RPMI8226 (cell line): ENCODE measurements at places on chromosomes 12 and 14.

DNA sequence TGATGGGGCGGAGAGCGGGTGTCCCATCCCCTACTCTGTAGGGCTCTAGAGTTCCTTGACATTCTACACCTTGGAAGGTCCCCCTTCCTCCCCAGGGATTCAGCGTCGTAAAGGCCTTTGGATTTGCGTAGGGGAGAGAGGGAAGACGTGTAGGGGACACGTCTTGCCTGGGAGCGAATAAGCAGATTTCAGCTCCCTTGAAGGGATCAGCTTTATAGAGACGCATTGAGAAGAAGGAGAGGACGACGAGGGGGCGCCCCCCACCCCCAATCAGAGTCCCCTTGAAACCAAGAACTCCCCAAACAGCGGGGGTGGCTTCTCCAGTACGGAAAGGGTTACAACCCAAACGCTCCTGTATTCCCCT, 324 bp downstream of the CALCOCO1 start:
- no peak for DNase-seq

DNA sequence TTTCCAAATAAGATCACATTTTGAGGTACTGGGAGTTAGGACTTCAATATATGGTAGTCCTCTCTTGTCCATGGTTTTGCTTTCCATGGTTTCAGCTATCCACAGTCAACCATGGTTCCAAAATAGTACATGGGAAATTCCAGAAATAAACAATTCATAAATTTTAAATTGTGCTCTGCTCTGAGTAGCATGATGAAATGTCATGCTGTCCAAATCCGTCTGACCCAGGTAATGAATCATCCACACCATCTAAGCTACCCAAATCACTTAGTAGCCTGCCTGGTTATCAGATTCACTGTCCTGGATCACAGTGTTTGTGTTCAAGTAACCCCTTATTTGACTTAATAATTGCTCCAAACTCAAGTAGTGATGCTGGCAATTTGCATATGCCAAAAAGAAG, 197.9 kb downstream of the TMTC3 start:
- no peak for DNase-seq

DNA sequence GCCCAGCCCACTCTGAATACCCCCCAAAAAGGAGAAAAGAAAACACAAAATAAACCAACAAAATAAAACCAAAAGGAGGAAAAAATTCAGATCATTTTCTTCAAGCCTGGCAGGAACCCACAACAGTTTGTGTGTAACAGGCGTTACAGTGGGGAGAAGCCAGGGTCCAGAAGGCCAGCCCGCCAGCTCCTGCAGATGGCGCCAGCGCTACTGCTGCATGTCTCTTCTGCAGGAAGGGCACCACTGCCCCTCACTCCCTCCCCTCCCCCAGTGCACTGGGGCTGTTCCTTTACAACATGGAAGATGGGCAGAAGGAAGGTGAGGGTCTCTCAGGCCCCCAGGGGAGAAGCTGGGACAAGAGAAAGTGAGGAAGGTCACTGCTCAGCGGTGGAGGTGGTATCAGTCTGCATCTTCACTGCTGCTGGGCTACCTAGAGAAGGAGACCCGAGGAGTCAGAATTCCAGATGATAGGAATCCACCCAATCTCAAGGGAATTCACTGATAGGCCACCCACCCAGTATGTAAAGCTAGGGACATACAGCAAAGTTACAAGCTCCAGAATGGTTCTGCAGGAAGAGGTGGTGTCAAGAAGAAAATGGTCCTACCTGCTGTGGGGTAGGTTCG, 2.3 kb upstream of the NOP2 start:
- DNase-seq, result peak; percentile 62

DNA sequence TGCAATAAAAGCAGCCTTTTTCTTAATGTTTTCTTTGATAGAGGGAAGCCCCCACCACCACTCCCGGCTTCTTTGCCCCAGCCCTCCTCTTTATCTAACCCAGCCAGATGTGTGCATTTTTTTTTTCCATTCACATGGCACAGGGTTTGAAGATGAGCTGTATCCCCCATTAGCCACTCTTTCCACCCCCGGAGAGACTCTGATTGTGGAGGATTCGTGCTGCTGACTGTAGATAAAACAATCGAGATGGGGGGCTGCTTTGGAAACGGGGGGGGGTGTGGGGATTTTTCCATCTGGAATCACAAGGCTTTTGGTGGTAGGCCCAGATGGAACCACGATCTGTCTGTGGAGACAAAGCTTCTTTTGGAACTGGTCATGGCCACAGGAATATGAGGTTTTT, 46.2 kb upstream of the VASH1 start:
- no peak for DNase-seq

DNA sequence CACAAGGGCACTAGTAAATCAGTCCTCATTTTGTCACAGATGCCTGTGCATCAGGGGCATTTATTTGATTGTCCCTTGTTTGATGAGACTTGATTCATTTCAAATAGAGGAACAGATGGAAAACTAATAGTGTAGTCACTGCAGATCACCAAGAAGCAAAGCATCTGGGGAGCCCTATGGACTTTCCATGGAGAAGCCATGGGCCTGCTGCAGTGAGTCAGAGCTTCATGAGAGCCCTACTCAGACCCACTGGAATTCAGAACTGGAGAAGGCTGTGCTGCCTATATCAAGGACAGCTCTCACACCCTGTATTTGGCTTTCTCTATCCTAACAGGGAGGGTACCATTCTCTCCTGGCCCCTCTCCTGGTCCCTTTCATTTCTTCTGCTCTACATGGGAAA, 126.2 kb downstream of the GRIP1 start:
- no peak for DNase-seq

GRCh38 chr12:1531654-1532374, 62.6 kb downstream of the FBXL14 start:
- peak; percentile 67 for DNase-seq

DNA sequence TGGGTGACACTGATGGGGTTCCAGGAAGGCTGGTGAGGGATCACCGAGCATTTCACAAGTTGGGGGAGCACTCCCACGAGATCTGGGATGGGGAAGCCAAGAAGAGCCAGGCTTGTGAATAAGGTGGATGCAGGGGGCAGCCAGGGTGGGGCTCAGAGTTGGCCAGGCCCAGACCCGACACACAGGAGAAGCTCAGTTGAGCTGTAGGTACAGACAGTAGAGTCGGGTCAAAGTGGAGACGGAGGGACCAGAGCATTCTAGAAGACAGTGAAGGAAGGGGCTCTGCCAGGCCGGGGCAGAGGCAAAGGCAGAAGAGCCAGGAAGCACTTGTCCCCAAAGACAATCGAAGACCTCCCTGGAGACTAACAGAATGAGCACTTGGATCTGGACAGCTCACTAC, 70.9 kb upstream of the BCL11B start:
- no peak for DNase-seq

- DNase-seq, result peak; percentile 89
Observed at GRCh38 chr12:52023182-52023975, 16.6 kb downstream of the TAMALIN start.

DNA sequence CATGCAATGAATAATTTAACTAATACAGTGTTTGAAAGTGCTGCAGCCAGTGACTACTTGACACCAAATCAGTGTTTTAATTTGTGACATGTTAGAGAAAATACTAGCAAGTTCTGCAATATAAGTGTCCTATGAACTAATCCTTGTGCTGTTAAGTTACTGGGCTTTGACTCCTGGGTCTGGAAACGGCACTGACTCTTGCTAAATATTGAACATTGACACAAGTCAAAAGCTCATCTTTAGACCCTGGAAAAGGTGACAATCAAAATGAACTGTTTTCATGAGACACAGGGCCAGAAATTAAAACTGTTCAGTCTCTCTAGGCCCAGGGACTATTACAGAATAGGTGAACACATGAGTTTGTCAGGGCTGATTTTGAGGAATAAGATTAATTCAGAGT, 268.1 kb downstream of the IPO8 start:
- DNase-seq, result no peak

DNA sequence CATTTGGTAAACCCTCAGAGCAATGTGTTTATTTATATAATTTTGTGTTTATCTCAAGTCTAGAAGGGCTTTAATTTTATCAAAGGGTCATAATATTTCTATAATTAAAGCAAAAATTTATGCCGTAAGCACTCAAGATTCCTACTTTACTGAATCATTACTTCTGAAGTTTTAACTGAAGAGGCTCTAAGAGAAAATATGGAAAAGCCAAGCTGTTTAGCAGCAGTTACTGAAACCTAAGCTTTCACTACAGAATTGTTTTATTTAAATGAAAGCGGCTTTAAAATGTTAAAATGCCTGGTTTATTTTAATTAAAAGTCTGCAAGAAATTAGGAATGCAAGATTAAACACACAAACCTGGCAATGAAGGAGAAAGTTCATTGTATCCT, 73.9 kb upstream of the BBS10 start:
- DNase-seq, result no peak

DNA sequence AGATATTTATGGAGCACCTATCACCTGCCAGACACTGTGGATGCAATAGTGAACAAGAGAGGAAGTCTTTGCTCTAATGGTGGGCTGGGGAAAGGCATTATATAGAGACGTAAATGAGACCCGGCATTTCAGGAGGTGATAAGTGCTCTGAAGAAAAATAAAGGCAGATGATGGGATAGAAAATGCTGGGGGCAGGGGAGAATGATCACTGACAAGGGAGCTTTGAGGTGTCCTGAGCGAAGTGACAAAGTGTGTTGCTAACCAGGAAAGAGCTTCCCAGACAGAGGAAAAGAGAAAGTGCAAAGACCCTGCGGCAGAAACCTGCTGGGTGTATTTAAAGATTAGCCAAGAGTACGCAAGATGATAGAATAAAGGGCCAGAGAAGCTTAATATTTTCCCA, 1096.1 kb downstream of the BCL11B start:
- DNase-seq, result no peak

DNA sequence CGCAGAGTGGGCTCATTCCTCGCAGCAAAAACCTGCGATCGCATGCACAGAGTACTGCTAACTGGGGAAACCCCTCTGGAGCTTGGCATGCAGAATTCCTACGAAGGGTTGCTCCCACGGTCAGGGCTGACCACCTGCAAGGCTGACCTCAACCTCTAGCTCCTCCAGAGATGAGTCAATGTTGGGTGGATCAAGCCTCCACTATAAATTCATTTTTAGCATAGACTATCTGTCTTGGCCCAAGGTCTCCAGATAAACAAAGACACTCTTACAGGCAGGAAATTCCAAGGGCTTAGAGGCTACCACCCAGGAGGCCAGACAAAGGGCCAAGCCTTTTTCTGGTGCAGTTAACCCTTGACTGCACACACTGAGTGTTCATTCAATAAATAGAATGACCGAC, 296.5 kb downstream of the TMEM132D start:
- DNase-seq, result no peak

- DNase-seq, result no peak
Observed at GRCh38 chr12:6223545-6223944, 23.3 kb downstream of the CD9 start.

DNA sequence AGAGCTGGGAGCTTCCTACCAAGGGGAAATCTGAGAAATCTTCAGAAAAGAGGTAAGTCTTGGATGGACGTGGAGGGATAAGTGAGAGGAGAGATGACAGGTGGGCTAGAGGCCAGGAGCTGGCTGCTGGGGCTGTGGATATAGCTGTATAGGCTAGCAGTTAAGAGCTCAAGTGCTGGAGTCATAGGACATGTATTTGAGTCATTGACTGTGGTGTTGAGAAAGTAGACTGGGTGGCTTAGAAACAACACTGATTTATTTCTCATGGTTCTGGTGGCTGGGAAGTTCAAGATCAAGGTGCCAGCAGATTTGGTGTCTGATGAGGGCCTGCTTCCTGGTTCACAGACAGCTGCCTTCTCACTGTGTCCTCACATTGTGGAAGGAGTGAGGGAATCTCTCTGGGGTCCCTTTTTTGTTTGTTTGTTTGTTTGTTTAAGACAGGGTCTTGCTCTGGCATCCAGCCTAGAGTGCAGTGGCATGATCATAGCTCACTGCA, 151.1 kb upstream of the FUT8 start:
- DNase-seq, result no peak

DNA sequence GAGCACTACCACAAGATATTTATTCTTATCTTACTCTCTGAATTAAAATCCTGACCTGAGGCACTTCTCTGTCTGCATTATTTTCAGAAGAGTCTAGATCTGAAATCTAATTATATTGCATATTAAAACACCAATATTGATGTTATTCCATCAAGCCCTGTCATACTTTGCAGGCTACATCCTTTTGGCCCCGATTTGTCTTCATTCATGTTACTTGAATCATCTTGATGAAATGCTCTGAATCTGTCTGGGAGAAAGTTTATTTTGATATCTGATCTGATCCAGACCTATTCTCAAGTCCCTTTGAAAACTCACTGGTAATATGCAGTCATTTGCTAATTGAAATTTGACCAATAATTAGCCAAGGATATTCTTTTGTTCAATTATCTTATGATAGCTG, 79.9 kb downstream of the BBS10 start:
- no peak for DNase-seq

DNA sequence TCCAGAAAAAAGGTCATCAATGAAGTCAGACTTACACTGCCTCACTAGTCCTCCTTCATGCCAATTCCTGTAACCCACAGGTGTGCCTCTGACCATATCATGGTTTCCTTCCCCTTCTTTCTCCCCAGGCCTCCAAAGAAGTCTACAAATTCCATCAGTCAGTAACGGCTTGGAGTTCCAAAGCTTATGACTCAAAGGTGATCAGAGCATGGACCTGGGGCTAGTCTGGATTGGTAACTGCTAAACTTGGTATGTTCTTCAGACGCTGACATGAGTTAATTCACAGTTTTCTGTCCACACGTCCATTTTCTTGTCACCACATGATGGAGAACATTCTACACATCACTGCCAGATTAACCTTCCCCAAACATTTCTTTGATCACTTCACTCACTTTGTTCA, 560.4 kb downstream of the ETNK1 start:
- no peak for DNase-seq

- no peak for DNase-seq
Observed at GRCh38 chr12:2169489-2169888, 116.7 kb downstream of the CACNA1C start.

DNA sequence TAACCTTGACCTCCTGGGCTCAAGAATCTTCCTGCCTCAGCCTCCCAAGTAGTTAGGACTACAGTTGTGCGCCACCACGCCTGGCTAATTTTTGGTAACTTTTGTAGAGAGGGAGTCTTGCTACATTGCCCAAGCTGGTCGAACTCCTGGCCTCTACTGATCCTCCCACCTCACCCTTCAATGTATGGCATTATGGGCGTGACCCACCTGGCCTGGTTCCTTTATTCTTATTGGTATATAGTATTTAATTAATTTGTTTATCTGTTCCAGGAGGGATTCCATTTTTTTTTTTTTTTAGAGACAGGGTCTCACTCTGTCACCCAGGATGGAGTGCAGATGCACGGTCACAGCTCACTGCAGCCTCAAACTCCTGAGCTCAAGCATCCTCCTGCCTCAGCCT, 40.9 kb upstream of the EAPP start:
- DNase-seq, result no peak

DNA sequence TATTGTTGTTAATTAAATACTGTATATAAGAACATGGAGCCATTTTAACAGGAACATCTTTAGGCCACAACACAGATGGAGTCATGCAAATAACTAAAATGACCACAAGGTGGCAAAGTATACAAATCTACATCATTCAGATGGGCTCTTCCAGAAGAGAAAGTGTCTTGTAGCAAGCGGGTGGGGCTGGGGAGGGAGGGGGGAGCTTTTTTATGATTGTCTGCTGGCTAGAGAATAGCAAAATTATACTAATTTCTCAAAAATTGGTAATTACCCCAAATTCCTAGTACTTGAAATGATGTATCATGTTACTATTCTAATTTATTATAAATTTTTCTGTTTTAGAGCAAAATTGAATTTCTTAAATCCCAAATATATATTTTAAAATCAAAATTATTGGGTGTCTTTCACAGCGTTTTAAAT, 378.7 kb downstream of the PRKD1 start:
- peak; percentile 58 for DNase-seq
